Astrocyte of the spinal cord (primary cell): ENCODE measurements at places on chromosomes 6 and 20.
A peak's percentile ranks its signal among the peaks of the same experiment; 100 is the strongest.

DNA sequence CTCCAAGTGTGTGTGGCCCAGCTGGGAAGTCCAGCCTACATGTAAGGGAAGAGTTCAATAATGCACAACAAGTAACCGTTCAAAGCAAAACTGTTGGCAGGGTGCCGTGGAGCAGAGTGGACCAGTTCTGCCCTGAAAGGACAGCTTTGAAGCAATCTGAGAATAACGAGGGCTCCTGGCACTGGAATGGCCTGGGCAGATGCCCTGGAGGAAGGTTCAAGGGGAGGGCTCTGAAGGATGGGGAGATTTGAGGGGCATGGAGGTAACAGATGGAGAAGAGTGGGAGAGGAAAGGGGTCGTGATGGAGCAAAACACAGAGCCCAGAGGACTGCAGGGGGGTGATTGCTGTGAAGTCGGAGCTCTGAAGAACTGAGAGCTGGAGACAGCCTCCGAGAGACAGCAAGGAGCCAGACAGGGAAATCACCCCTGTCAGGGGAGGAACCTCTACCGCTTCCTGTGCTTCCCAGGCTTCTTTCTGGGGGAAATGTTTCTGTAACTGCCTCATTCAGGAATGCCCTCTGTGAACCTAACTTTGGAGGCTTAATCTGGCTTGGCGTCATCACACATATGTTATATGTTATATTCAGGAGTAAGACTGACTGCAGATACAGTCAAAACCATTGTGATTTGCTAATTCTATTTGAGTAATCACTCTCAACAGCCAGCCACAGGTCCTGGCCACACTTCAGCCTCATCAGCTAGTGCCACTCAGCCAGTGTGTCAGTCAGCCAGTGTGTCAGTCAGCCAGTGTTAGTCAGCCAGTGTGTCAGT lies 41.2 kb downstream of the ZC3H12D start:
- DNase-seq, result peak; percentile 41

- DNase-seq, result no peak
Observed at GRCh38 chr6:52046456-52046855, 41.0 kb downstream of the PKHD1 start.

- DNase-seq, result no peak
Observed at GRCh38 chr20:35084998-35085397, 7.6 kb downstream of the TRPC4AP start.

DNA sequence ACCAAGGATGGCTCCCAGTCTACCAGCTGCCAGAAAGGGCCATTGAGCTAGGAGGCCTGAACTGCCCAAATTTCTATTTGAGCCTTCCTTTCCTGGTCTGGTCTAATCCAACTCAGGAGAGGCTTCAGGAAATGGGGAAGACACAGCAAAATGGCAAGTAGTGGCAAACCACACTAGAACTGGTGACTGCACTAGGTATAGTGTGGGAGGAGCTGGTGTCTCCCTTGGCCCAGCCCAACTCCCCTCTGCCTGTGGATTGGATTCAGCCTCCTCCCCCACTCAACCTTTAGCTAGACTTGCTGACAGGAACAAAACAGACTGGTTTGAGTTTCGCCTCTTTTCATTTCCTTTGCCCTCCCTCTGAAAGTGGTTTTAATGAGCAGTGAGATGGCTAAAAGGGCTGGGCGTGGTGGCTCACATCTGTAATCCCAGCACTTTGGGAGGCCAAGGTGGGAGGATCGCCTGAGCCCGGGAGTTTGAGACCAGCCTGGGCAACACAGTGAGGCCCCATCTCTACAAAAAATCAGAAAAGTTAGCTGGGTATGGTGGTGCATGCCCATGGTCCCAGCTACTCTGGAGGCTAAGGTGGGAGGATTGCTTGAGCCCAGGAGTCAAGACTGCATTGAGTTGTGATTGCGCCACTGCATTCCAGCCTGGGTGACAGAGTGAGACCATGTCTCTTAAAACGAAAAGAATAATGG lies 17.5 kb downstream of the MRPS18A start:
- no peak for DNase-seq

DNA sequence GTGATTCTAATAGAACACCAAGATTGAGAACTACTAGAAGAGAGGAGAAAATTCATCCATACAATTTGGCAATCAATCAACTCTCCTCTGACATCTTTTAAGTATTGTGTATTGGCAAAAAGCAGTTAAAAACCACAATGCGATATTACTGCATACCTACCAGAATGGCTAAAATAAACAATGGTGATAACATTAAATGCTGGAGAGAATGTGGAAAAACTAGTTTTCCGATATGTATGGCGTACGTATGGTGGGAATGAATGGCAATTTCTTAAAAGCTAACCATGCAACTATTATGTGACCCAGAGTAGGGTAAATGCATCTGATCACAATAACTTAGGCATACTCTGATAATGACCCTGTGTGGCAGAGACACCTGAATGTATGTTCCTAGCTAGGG lies 29.3 kb upstream of the LAMA4 start:
- no peak for DNase-seq

GRCh38 chr6:21664314-21665109 lies 71.0 kb downstream of the SOX4 start:
- DNase-seq, result peak; percentile 27

GRCh38 chr20:32888636-32889035 lies 29.9 kb downstream of the EFCAB8 start:
- no peak for DNase-seq

DNA sequence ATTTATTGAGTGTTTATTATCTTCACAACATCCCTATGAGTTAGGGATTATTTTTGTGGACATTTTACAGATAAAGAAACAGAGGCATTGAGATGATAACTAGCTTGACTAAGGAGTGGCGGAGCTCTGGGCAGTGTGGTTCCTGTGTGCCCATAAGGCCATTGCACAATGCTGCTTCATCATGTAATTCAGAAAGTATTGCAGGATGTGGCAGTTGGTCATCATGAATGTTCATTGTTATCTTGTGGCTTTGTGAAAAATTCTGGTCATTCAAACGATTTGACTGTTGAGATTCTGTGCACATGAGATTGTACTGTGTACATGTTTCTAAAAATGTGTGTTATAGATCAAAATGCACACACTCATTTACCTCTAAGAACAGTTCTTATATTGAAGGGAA lies 150.8 kb downstream of the ESR1 start:
- peak; percentile 62 for DNase-seq

DNA sequence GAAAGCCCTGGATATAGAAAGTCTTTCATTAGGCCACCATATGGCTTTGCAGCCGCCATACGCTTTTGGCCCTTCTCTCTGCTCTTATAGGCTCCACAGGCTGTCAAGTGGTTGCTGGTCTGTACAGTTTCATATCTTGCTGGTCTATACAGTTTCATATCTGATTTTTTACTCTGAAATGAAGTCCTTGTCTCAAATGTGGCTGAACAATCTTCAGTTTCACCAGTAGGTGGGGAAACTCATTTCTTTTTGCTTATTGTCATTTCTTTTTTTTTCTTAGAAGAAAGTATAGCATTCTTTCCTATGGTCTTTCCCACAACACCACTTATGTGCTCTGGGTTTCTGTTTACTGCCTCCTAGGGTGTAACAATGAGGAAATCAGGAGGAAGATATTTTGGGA lies 771.4 kb upstream of the MMS22L start:
- DNase-seq, result peak; percentile 35

GRCh38 chr6:141309295-141309694 lies 823.4 kb upstream of the GJE1 start:
- no peak for DNase-seq

- no peak for DNase-seq
Observed at GRCh38 chr6:81741689-81742088, 10.8 kb downstream of the TENT5A start.

DNA sequence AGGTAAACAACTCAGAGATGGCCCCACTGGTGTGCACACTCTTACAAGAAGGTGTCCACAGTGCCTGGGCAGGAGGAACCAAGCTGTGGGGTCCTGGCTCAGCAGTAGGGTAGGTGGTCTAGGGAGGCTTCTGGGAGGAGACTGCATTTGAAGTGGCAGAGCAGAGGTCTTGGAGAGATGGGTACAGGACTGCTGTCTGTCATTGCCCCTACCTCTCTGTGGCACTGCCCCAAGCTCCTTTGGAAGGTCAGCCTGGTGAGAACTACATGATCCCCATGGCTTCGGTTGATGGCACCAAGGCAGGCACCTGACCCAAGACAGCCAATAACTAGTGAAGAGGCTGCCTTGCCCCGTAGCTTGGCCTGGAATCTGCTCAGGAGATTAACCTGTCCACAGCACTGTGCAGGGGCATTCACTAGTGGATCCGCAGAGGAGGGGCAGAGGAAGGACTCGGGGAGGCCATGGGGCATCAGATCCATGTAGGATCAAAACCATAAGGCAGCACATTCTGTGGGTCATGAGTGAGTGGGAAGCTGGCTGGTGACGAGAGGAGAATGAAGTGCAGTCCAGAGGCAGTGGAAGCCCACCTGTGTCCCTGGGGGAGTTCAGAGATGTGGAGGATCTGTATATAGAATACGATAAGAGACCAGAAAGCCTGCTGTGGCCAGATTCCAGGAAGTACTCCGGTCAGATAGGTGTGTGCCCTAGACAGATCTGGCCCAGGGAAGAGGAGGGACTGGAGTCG lies 162.0 kb downstream of the GRM4 start:
- DNase-seq, result no peak

DNA sequence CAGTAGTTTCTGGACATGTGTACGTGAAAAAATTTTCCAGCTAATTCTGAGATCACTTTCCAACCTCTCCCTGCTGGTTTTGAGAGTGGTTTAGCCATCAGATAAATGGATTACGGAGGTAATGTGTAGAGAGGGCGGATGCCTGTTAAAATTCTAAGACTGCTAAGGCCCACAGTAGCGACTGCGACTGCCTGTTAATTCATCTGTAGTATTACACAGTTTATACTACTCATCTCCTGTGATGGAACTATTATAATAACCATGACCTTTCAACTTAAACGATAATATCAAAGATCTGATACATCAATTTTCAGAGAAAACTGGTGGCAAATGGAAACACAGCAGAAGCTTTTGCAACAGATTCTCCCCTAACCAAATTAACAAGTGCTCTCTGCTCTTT lies 102.3 kb downstream of the IRF4 start:
- DNase-seq, result no peak

DNA sequence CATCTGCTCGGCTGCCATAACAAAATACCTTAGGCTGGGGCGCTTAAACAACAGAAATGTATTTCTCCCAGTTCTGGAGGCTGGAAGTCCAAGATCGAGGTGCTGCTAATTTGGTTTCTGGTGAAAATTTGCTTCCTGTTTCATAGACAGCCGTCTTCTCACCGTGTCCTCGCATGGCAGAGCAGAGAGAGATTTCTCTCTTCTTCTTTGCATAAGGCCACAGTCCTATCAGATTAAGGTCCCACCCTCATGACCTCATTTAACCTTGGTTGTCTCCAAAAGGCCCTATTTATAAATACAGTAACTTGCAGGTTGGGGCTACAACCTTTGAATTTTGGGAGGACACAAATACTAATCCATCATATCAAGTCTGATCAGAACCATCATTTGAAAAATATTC lies 544.3 kb downstream of the KIF16B start:
- DNase-seq, result no peak

GRCh38 chr20:18718129-18718528 lies 95.5 kb upstream of the SCP2D1 start:
- DNase-seq, result no peak

DNA sequence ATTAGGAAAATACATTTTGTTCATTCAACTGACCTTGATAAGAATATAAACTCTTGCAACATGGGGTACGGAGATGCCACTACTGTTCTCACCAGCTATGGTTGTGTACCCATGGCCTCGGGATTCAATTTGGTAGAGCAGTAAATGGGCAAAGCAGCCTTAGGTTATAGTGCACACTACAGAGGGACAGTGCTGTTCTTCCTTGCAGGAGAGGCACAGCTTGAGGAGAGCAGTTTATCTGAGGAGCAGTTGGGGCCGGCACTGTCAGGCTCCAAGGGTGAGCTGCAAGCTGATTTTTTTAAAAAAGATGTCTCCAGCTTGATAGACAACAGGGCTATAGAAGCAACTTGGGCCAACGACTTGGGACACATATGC lies 82.4 kb downstream of the SLC35B3 start:
- DNase-seq, result no peak

- DNase-seq, result no peak
Observed at GRCh38 chr20:39453890-39454289, 491.7 kb downstream of the DHX35 start.

GRCh38 chr6:12483712-12484111 lies 193.6 kb downstream of the EDN1 start:
- peak; percentile 92 for DNase-seq

- no peak for DNase-seq
Observed at GRCh38 chr6:118667988-118668387, 16.6 kb upstream of the CEP85L start.

DNA sequence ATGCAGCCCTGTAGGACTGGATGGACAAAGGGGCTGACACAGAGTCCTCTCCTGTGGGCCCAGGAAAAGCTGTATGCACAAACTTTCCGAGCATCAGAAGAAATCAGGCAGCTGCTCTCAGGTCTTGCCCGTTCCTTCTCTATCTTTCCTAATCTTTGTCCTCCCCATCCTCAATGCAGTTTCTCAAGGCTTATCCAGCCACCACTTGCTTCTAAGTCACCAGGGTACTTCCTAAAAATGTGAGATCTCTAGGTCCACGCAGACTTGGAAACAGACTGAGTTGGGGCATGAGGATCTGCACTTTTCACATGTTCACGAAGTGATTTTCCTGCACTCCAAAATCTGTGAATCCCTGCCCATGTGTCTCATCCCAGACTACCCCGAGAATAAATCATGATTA lies 394.5 kb upstream of the SLC35B3 start:
- no peak for DNase-seq

DNA sequence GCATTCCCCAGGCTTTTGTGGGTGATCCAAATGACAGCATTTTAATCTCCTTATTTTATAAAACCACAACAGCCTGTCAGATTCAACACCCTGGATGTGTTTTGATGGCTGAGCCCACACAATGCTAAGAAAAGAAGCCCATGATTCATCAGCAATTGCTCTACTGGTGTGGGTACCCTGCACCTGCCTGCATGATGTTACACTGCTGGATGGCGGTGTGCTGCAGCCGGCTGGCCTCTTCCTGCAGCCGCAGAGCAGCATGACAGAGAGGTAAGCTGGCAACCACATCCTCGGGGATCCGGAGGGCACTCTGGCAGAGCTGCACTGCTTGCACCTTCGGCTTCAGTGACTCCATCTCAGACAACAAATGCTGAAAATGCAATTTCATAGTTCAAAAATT lies 327.5 kb downstream of the SYNE1 start:
- DNase-seq, result no peak

DNA sequence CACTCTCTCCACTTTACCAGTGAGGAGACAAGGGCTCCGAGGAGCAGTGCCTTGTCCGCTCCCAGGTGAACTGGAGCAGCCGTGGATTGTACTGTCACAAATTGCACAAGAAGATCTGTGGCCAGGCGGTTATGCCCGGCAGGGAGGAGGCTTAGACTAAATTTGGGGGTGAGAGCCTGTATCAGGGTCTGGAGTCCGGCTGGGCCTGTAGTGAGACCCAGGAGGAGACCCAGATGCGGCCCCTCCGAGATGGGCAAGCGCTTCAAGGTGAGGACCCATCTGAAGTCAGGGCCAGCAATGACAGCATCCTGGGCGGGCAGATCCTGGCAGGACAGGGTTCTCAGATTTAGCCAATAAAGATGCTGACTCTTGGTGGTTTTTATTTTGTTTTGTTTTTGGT lies 27.6 kb downstream of the BANF2 start:
- no peak for DNase-seq

GRCh38 chr20:49685809-49686208 lies 27.9 kb downstream of the B4GALT5 start:
- peak; percentile 67 for DNase-seq

GRCh38 chr20:51418137-51418529 lies 124.4 kb downstream of the NFATC2 start:
- no peak for DNase-seq
